ENCODE measurements at places on chromosomes 3 and 15.

DNA sequence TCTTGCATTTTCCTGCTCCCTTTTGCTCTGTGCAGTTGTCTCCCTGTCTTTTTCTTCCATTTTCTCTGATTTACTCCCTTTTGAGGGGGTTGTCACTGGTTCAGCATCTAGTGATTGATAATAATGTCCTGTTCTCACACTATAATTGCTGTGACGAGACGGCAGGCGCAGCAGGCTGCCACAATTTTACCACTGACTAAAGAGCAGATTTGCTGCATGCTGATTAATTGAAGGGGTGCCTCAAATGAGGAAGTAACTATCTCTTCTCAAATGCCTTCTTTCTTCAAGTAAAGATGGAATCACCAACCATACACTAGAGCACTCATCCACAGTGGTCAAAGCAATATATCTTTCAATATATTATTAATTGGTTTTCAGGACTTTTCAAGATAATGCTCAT is 219.3 kb downstream of the CBLB start:
- no peak for ATAC-seq

DNA sequence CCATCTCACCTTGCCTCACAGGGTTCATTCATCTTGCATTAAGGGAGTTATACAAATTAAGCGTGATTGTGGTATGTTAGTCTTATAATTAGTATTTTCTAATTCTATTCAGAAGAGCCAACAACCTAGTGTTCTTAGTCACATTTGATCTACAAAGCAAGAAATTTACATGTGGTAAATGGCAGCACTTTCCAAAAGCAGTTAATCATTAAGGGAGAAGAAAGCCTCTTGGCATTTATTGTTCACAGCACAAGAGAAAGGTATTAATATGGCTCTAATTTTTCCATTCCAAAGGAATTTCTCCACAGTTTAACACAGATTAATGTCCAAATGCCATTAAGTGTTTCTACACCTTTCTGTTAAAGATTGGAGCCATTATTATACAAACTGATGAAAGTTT is 1077.1 kb downstream of the ZPLD1 start:
- no peak for ATAC-seq

GRCh38 chr3:131224886-131225550 is 156.6 kb upstream of the NUDT16 start:
- ATAC-seq = no peak

- no peak for ATAC-seq
Measured at GRCh38 chr15:86885616-86886015, 805.9 kb downstream of the AGBL1 start.

- ATAC-seq = no peak
Measured at GRCh38 chr3:30181581-30181980, 424.8 kb upstream of the TGFBR2 start.

DNA sequence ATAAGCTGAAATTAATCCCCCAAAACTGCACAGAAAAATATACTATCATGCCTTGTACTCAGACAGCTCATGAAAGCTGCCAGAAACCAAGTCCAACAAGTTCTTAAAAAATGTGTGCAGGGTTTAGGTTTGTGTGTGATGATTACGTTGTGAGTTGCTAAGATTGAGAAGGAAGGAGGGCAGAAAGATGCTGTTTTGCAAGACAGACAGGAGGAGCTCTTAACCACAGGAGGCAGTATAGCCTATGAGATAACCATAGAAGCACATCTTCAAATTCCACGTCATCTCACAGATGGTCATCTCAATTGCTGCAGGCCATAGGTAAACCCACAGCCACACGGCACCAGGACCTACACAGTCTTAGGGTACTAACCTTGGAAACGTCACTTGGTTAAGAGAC is 191.9 kb downstream of the STT3B start:
- no peak for ATAC-seq

- ATAC-seq = no peak
Measured at GRCh38 chr3:196203846-196204245, 7.4 kb downstream of the ZDHHC19 start.

- no peak for ATAC-seq
Measured at GRCh38 chr3:53180305-53181023, 19.5 kb downstream of the PRKCD start.

DNA sequence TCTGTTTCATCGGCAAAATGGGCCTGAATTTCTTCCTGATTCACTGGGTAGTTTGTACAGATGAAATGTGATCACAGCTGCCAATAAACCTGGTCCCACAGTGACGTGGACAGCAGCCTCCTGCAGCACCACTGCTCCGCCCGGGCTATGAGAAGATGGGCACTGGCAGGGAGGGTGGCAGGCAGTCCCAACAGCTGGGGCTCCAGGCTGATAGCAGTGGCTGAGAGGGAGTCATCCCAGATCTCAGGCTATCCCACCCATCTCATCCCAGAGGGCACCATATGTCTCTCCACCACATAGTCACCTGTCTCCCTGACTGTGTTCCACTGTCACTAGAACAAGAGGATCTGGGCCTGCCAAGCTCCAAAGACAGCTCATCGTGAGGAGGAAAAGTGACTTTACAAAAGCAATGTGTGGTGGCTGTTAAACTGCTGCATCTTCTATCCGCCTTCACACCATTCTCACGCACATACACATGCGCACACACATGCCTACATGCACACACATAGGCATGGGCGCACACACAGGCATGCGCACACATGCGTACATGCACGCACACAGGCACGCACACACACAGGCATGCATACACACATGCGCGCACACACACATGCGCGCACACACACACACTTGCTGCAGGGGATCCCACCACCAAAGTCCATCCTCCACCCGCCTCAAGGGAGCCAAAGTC is 46.2 kb downstream of the RGMA start:
- ATAC-seq = no peak

DNA sequence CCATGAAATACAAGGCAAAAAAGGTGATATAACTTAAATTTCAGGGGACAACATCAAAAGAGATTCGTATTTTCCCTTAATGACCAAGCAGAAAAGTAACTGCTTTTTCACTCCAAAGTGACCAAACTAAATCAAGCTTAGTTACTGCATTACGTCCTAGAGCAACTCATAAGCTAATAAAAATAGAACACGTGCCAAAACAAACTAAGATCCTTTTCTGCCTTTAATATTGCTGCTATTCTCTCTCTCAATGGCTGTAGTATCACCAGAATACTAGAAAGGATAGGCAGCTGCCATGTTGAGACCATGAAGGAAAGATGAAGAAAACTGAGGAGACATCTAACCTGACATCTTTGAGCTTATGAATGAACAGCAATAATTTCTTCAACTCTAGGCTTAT is 43.3 kb downstream of the UBXN7 start:
- ATAC-seq = no peak

GRCh38 chr15:39391230-39391629 is 189.6 kb upstream of the THBS1 start:
- no peak for ATAC-seq

DNA sequence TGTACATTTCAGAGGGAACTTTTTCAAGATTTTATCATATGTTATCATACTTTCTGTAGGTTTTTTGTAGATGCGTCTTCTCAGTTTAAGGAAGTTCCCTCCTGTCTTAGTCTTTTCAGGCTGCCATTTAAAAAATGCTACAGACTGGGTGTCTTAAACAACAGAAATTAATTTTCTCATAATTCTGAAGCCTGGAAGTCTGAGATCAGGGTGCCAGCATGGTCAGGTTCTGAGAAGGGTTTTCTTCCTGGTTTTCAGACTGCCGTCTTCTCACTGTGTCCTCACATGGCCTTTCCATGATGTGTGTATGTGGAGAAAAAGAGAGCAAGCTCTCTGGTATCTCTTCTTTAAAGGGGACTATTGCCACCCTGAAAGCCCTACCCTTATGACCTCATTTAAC is 189.9 kb upstream of the SOX2 start:
- no peak for ATAC-seq

- ATAC-seq = no peak
Measured at GRCh38 chr15:53072077-53072476, 281.9 kb upstream of the ONECUT1 start.

DNA sequence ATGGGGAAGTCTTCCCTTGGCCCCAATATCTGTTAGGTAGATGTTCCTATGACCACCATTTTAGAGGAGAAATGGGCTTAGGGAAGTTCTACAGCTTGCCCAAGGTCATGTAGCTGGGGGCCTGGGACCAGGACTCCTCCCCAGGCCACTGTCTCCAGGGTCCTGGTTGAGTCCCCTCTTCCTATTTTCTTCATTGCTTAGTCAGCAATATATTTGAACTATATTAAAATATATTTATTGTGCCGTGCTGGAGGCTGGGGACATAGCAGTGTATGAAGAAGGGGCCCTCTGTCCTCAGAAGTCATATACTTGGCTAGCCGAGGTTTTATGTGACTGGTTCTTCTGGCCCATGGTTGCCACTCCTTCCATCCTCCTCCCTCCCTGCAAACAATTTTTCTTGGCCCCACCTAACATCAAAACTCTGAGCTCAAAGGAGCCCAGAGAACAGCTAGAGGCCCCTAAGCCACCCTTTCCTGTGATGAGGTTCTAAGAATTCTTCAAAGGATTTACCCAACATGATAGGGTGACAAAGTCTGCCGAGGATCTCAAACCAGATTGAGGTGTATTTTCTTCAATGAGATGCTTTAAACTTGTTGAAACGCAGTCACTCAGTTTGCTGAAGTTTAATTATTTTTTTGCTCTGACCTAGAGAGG is 121.2 kb upstream of the RASGRP1 start:
- ATAC-seq = no peak

- ATAC-seq = no peak
Measured at GRCh38 chr3:177833332-177833731, 636.0 kb upstream of the TBL1XR1 start.

- ATAC-seq = no peak
Measured at GRCh38 chr3:155741603-155742002, 3.3 kb downstream of the PLCH1 start.
